Stimulated activated CD4-positive, alpha-beta T cell treated with anti-CD3 and anti-CD28 coated beads, Interleukin-1b, Interleukin-23, amount 100 ng/mL, for 4 hours (primary cell): ENCODE measurements at places on chromosomes 4 and X.

DNA sequence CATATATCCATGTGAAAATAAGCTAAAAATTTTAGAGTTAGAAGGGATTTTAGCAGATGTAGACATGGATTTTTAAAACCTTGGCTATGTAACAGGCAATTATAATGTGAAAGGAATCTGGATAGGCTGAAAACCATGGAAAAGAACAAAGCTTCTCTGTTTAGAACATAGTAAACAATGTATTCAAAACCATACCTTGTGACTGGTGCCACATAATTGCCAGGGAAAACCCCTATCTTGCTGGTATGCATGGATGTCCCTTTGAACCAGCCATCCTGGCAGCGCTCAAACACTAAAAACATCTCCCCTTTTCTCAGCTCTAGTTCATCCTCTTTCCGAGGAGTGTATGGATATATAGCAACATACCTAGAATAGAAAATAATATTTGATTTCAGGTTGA is 110.6 kb upstream of the CBR4 start:
- DNase-seq, result no peak

DNA sequence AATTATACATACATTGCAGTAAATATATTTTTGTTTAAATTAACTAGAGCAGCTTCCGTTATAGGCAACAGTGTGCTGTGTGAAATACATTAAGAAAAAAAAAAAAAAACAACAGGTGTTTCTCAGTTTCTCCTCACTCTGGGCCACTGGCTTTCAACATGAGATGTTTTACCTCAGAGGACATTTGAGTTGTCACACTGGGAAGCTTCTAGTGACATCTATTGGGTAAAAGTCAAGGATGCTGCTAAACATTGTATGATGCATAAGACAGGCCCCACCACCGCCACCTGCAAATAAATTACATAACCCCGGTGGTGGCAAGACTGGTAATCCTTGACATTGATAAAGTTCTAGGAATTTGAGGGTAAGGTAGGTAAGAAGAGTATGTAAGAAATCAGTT is 1512.2 kb downstream of the C4orf33 start:
- DNase-seq, result no peak

- DNase-seq, result no peak
Measured at GRCh38 chrX:135086197-135086854, 34.0 kb downstream of the ETDB start.

DNA sequence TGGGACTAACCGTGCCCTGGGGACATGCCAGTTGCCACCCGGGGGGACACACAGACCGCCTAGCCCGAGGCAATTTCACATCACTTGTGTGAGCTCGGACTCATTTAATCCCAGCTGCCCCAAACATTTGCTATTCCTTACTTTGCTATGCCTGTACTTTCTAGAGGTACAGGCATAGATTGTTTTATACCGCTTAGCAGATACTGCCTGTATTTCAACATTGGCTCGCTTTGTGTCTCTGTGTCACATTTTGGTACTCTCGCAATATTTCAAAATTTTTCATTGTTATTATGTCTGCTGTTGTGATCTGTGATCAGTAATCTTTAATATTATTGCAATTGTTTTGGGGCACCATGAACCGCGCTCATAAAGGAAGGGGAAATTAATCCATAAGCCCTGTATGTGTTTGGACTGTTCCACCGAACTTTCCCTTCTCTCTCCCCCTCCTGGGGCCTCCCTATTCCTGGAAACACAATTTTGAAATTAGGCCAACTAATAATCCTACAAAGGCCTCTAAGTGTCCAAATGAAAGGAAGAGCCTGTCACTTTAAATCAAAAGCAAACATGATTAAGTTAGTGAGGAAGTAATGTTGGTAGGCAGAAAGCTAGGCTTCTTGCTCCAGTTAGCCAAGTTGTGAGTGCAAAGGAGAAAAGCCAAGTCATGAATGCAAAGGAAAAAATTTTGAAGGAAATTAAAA is 568 bp upstream of the CASP6 start:
- no peak for DNase-seq

DNA sequence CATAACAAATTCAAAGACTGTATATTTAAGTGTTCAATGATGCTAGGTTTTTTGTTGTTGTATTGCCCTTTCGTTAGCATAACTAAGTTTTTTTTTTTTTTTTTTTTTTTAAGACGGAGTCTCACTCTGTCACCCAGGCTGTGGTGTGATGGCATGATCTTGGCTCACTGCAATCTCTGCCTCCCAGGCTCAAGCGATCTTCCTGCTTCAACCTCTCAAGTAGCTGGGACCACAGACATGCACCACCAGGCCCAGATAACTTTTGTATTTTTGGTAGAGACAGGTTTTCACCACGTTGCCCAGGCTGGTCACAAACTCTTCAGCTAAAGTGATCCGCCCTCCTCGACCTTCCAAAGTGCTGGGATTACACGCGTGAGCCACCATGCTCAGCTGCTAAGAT is 7.0 kb downstream of the SH3BGRL start:
- no peak for DNase-seq

DNA sequence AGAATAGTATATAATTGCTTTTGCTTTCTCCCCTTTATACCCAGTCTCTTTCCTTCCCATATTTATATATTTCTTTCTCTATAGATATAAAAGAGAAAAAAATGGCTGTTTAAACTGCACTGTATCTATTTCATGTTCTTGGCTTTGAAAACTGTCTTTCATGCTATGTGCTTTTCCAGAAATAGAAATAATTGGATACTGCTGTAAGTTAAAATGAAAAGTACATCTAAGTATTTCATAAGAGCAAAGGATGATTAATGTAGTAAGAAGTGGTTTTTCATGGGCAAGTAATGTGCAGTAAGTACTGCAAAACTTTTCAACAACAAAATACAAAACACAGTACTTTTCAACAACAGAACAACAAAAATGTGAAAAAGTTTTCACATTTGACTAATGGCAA is 237.9 kb downstream of the SNCA start:
- DNase-seq, result no peak

DNA sequence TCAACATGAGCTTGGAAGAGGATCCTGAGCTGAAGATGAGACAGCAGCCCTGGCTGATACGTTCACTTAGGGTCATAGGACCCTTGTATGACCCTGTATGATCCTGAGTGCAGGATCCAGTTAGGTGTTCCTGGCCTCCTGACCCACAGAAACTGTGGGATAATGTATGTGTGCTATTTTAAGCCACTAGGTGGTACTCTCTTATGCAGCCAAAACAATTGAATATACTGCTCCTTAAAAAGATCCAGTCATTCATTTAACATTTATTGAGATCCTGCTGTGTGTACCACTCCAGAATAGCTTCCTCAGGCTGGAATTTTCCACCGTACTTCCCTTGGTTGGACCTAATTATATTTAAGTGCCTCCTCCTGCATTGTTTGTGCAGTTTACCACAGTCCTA is 167.1 kb downstream of the AMELX start:
- DNase-seq, result no peak

GRCh38 chrX:39730662-39731329 is 367.0 kb downstream of the BCOR start:
- DNase-seq, result peak; percentile 37

- peak; percentile 37 for DNase-seq
Measured at GRCh38 chr4:39044956-39045826, 13.0 kb upstream of the TMEM156 start.

GRCh38 chrX:118633530-118633929 is 93.9 kb upstream of the IL13RA1 start:
- DNase-seq, result no peak

DNA sequence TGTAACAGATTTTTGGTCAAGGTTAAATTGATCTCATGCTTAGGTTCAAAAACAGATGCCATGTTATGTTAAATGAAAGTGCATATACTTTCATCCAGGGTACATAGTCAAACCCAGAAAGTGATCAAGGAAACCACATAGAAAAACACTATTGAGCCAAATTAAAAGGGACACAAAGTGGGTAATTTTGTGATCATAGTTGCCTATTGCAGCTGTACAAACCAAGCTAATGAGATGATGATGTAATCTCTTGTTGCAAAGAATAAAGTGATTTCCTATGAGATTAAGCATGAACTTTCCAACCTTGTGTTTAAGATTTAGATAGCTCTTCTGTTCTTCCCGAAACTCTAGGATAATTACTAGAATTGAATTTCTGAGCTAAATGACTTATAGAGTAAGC is 20.2 kb upstream of the LIMCH1 start:
- DNase-seq, result no peak

GRCh38 chr4:2834001-2834921 is 9.4 kb upstream of the ADD1 start:
- DNase-seq, result no peak

- no peak for DNase-seq
Measured at GRCh38 chrX:84339507-84340364, 151.7 kb upstream of the RPS6KA6 start.

DNA sequence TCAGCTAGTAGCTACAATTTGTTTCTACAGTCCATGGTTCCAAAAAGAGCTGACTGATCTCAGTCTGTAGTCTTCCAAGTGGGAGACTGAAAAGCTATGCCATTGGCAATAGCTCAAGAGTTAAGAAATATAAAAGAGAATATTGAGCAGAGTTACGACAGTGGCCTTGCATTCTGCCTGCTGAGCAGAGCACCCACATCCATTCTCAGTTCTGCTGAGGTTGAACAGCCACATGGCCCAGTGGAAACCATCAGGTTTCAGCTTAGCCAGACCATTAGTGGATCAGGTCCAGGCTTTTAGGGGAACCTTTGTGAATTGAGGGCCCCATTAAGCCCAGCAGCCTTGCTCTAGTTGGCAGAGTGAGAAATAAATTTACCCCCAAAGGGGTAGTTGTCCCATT is 28.1 kb downstream of the ZNF81 start:
- DNase-seq, result no peak

GRCh38 chr4:152289541-152289940 is 246.4 kb downstream of the FBXW7 start:
- no peak for DNase-seq

GRCh38 chr4:1943928-1944327 is 64.8 kb downstream of the NELFA start:
- DNase-seq, result no peak

- DNase-seq, result peak; percentile 66
Measured at GRCh38 chrX:131729295-131729694, 185.4 kb downstream of the OR13H1 start.

GRCh38 chrX:24372021-24372763 is 11.8 kb downstream of the SUPT20HL1 start:
- DNase-seq, result no peak

DNA sequence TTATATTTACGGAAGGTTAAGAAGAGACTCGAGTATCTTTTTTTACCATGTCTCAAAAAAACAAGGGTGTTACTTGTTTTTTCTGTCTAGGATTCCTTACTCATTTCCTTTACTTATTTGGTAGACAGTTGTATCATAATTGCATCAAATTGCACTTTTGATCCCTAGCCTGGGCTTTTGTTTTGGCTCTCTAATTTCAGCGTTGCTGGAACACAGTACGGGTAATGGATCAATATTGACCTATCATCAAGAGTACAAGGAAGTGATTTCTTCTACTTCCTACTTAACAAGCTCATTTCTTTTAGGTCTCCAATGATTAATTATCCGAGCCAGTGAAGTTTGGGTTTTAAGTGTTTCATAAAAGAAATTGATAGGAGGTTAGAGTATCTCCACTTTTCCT is 16.8 kb downstream of the AIMP1 start:
- no peak for DNase-seq

DNA sequence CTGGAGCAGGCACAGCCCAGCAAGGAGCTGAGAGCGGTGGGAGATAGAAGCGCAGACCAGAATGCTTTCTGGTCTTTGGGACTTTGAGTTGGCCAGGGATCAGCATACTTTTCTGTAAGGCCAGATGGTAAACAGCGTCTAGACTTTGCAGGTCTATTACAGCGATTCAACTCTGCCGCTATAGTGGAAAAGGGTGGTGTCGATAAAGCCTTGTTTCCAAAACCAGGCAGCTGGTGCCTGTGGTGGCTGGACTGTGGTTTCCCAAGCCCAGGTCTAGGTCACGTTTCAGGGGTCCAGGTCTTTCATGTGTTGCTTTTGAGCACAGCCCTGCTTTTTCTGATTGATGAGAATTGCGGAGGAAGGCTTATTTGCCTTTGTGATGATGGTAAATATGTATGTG is 40.1 kb downstream of the HTT-AS start:
- no peak for DNase-seq

GRCh38 chr4:54487491-54487890 is 170.3 kb upstream of the KIT start:
- no peak for DNase-seq

DNA sequence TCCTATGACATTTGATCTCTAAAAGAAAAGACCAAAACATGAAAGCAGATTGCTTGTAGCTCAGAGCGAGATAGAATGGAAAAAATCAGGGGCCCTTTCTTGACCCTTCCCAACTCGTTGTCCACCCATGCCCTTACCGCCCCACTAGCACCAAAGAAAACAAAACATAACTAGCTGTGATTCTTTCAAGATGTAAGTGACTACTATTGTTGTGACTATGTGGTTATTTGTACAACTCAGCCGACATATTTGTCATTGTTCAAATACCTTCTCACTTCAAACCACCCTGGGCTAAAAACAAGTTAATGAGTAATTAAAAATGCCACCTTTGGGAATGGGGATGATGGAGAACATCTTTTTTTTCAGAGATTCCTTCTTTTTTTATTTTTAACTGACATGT is 171.2 kb upstream of the GPC4 start:
- DNase-seq, result no peak

DNA sequence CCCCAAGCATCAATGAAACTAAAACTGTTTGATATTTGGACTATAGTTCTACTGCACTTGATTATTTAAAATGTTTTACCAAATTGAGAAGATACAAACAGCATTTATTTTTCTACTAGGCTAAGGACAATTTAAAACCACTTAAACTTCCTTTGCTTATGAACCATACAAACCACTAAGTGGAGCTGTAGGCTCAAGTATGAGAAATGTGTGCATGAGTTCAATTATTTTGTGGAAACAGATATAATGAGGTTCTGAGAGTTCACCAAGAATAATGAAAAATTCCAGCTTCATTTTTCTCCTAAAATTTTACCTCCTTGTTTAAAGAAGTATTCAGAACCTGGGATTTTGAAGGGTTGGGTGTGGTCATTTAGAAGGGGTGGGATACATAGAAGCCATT is 63.1 kb downstream of the SERPINA7 start:
- no peak for DNase-seq

DNA sequence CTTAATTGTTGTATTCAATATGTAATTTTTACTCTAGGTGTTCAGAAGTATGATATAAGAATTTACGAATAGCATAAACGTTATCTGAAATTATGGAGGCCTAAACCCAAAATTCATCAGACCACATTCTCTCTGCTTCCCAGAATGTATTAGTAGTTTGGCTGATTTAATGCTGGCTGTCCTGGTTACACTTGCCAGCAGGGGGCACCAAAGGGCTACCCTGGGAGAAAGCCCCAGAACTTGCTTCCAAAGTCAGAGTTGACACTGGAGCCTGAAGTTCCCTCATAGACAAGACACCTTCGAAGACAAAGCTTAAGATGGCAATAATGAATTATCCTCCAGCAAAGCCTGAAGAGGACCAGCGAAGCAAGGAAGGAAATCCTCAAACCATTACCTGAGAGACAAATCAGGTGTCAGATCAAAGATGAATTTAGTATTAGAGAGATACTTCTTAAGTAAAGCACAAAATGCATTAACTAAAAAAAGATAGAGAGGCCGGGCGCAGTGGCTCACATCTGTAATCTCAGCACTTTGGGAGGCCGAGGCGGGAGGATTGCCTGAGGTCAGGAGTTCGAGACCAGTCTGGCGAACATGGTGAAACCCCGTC is 11.3 kb upstream of the ANOS1 start:
- peak; percentile 53 for DNase-seq
